NCI-H446 treated with DMSO at 0.1 percent for 48 hours (cell line): ENCODE measurements at places on chromosomes 4 and X.
A peak's percentile ranks its signal among the peaks of the same experiment; 100 is the strongest.

DNA sequence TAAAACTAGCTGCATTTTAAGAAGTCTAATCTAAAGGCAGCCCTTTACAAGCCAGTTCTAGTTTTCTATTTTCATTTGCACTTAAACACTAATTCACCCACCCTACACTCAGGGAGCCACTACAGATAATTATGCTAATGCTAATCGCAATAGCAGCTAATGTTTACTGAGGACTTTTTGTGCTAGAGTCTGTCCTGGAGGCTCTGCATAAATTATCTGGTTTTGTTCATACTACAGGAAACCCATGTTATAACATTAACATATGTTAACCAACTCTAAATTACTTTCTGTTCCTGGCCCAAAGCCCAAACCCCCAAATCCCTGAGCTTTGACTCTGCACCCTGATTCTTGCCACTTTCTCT lies 480 bp upstream of the RADX start:
- no peak for DNase-seq

DNA sequence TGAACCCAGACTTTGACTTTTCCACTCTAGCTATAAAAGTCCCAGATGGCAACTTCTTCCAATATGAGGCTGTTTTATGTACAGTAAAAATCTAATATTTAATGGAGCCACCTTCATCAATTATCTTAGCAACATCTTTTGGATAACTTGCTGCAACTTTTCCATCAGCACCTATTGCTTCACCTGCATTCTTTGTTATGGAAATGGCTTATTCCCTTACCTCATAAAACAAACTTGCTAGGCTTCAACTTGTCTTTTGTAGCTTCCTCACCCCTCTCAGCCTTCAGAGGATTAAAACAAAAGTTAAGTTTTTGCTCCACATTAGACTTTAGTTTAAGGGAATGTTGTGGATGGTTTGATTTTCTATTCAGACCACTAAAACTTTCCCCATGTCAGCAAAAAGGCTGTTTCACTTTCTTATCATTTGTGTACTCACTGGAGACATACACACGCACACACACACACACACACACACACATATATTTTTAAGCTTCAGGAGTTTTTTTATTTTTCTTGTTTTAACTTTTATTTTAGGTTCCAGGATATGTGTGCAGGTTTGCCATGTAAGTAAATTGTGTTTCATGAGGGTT lies 1296.1 kb upstream of the PABPC4L start:
- DNase-seq, result no peak

- no peak for DNase-seq
Measured at GRCh38 chr4:158622251-158622650, 49.4 kb downstream of the C4orf46 start.

- DNase-seq, result no peak
Measured at GRCh38 chrX:84216406-84216805, 28.4 kb upstream of the RPS6KA6 start.

DNA sequence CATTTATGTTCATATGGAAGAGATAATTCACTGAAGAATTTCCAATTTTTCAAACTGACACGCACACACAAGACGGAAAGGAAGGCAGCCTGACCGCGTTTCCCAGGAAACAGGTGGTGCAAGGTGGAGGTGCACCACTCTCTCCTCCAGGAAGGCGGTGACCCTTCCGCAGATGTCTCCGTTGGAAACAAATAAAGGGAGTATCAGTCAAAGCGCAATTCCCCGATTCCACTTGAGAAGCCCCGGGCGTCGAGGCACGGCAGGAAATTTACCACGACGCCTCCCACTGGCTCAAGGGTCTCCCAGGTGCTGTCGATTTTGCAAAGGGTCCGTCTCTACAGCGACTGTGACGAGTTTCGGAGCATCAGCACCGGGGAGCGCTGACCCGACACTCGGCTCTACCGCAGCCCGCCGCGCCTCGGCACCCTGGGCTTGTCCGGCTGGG lies 770 bp upstream of the TIGD2 start:
- DNase-seq, result no peak

DNA sequence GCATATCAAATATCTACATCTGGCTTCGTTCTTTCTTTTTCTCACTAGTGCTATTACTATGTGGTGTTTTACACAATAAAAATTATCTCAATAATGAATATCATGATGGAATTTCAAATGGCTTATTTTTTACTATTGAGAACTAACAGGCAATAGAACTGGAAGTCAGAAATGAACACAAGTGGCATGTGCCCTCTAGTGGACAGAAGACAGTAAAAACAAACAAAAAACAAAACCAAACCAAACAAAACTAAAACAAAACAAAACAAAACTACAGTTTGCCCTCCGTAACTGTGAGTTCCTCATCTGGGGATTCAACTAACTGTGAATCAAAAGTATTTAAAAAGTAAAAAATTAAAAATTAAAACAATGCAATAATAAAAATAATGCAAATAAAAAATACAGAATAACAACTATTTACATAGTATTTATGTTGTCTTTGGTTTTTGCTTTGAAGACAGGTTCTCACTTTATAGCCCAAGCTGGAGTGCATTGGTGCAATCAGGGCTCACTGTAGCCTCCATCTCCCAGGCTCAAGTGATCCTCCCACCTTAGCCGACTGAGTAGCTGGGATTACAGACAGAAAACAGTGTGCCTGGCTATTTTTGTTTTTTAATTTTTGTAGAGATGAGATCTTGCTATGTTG lies 195.6 kb upstream of the TACR3 start:
- DNase-seq, result peak; percentile 14

DNA sequence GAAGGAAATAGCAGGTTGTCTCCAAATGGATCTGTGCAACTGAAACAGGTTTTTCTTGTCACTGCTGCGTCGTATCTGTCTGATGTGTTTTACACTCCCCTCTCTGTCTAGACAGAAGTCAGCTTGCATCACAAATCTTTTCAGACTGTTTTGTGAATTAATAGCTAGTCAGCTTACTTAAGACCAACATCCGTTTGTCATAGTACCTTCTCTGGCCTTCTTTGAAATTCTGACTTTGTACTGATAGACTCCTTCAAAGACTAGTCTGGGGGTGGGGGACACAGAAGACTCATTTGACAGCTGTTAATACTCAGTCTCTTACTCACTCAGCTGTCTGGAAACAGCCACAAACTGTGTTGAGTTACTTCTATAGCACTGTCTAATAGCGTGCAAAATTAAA lies 197.8 kb downstream of the PALLD start:
- no peak for DNase-seq

DNA sequence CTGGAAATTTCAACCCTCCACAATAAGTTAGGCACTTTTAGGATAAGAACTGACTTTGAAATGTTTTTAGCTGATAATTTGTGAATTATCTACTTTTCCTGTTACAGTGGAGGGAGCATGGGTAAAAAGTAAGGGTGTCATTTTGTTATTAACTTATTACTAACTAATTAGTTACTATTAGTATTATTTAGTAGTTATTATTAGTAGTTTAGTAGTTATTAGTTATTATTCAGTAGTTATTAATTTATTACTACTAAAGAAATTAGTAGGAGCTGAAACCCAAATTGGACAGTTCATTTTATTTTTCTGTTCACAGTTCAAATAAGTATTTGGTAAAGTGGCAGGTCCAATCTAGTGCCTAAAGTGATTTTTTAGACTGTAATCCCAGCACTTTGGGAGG lies 5.4 kb downstream of the ADH1A start:
- no peak for DNase-seq

GRCh38 chr4:138802499-138802898 lies 213.1 kb upstream of the NOCT start:
- no peak for DNase-seq

DNA sequence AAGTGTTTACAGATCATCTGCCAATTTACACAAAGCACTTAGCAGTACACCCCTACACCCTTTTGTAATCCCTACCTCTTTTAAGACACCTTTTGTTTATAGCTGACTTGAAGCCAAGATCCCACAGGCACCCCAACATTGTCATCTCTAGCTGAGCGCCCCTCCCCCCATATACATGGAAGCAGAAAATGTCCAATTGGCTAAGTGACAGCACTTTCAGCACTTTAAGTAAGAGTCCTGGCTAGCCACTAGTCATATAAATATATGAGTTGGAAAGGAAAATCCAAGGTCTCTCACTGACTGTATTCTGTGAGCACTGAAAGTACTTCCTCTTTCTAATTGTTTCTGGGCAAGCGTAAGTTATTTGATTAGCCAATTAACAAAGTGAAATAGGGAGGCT lies 108.2 kb downstream of the NSUN7 start:
- no peak for DNase-seq

- no peak for DNase-seq
Measured at GRCh38 chrX:134457708-134458107, 2.3 kb upstream of the HPRT1 start.

- no peak for DNase-seq
Measured at GRCh38 chr4:97994765-97995465, 148.4 kb downstream of the STPG2 start.

- no peak for DNase-seq
Measured at GRCh38 chr4:88841635-88842034, 144.0 kb upstream of the NAP1L5 start.

GRCh38 chrX:20265221-20265725 lies 1.4 kb downstream of the RPS6KA3 start:
- peak; percentile 36 for DNase-seq

DNA sequence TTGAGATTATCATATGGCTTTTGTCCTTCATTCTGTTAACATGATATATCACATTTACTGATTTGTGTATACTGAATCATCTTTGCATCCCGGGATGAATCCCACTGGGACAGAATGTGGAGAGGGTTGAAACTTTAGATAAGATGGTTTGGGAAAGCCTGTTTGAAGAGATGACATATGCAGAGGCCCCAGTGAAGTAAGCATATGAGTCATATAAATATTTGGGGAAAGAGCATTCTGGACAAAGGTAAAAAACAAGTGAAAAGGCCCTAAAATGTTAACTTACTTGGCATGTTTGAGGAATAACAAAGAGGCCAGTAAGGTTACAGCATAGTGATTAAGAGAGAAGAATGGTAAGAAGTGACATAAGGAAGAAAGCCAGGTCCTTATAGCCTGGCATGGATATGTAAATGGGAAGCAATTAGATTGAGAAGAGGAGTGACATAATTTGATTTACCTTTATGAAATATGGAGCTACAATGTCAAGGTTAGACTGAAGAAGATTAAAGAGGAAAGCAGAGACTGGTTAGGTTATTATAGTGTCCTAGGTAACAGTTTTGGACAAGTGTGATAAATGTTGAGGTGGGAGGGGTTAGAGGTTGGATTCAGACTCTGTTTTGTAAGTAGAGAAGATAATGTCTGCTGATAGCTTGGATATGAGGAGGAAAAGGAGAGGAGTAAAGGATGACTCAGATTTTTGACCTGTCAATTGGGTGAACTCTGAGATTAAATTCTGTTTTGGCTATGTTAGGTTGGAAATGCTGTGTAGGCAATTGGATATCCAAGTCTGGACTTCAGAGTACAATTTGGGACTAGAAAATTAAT lies 54.6 kb upstream of the DRP2 start:
- DNase-seq, result no peak

DNA sequence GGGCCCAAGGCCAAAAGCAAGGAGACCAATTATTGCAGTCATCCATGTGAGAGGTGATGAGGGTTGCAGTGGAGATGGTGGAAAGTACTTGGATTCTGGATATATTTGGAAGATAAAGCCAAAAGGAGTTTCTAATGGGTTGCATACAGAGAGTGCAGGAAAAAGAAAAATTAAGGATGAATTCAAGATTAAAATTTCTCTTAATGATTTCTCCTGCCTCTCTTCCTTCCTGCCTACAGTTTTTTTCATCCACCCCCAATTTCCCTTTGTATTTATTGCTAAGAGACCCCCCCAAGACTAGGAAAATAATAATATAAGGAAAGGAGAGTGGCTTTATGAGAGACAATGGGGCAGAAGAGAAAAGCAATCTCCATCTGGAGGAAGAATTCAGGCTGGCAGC lies 8.6 kb upstream of the FGF5 start:
- no peak for DNase-seq

GRCh38 chr4:184362396-184362795 lies 112.0 kb downstream of the IRF2 start:
- no peak for DNase-seq

- DNase-seq, result no peak
Measured at GRCh38 chr4:183636503-183636902, 22.5 kb downstream of the RWDD4 start.

DNA sequence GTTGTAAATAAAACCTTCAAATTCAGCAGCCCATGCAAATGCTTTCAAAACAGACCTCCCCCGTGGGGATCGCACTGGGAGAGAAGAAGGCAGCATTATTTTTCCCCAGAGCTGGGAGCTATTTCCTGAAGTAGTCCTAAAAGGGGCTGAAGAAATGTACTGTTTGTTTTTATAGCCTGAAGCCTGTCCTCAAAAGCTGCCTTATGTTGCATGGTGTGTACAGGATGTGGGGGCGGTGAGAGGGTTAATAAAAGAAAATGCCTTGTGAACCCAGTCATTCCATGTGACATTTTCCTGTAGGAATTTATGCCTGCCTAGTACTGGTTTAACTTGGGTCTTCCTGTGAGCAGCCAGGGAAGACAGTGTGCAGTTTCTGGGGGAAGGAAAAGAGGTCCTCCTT lies 144.1 kb downstream of the SOWAHB start:
- no peak for DNase-seq

DNA sequence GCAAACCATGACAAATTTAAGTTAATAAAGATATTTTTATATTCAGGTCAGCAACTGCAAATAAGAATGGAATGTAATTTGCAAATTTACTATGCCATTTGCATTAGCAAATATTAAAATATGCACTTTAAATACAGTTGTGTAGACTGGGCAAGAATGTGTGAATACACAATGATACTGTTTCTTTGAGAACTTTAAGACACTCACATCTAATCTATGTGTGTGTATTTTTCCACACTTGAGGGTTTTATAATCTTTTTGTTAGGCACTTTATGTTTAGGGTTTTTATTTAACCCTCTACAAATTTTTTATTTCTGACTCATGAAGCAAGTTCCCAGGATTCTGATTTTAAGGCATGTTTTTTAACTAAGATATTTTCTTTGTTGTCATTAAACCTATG lies 23.9 kb upstream of the NDNF start:
- DNase-seq, result no peak

GRCh38 chr4:158121161-158121579 lies 51.7 kb downstream of the GASK1B start:
- peak; percentile 9 for DNase-seq

GRCh38 chrX:124230655-124231450 lies 101.6 kb upstream of the TEX13D start:
- DNase-seq, result no peak

DNA sequence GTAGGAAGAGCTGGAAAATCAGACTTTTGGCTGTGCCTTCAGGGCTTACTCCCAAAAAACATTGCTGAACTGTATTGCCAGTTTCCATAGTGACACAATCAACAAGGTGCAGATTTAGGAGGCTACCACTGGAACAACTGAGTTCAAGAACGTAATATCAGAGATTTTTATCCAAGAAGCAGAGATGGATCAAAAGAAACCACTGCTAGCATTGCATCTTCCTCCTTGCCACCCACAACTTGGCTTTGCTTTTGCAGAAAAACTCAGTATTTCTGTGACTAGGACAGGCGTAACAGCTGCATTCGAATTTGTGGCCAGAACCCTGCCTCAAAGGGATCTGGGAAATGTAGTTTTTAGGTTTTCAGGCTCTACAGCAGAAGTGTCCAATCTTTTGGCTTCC lies 27.8 kb upstream of the WDFY3 start:
- no peak for DNase-seq

GRCh38 chrX:109626637-109627036 lies 1.7 kb upstream of the KCNE5 start:
- DNase-seq, result no peak

- DNase-seq, result no peak
Measured at GRCh38 chr4:113673450-113673849, 88.1 kb downstream of the CAMK2D start.
